Panc1 (cell line): ENCODE measurements at places on chromosomes 7 and 10. TPM values are rescaled to one million over a fixed set of nuclear protein-coding genes. Genes with fewer than 3 reads are reported as not detected.

DNA sequence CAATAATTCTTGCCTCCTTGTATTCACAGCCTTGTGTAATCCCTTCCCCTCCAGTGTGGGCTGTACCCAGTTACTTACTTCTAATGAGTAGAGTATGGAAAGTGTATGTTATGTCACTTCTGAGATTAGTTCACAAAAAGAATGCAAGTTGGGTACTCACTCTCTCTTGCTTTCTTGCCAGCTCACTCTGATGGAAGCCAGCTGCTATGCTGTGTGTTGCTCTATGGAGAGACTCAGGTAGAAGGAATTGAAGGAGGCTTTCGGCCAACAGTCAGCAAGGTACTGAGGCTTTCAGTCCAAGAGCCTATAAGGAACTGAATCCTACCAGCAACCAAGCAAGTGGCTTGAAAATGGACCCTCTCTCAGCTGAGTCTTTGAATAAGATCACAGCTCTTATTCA is 9.7 kb upstream of the BICC1 start:
- no peak for DNase-seq

DNA sequence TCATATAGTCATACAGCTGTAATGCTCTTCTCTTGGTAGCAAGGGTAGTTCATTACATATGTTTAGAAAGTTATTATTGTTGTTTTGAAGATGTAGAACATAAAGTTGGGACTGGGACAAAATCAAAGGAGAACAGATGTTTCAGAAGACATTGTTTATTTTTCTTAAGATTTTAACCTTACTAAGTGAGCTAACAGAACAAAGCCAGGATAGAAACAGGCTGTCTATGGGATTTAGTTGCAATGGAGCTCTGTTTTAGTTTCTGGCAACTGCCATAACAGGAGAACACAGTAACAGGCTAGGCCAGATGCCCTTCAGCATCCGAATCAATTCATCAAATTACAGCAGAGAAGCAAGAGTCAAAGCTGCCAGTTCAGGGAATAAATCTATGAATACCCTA is 382.4 kb downstream of the ARL4A start:
- DNase-seq, result no peak

GRCh38 chr7:20595971-20596370 is 19.5 kb upstream of the ABCB5 start:
- DNase-seq, result no peak

DNA sequence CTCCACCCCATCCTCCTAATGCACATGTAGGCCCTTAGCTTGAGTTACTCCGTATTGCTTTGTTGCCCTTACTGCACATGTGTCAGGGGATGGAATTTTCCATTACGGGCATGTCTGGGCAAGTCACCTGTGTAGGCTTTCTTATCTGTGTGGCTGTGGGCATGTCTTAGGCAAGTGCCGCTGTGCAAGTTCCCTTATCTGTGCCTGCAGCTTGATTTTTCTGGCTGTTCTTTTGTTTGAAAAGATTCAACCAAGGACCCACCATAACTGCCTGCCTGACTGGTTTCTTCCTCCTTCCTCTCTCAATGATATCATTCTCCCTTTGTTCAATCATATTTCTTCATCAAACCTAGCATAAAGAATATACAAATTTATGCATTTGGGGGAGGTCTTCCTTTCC is 88.5 kb downstream of the AKR1D1 start:
- no peak for DNase-seq

- no peak for DNase-seq
Observed at GRCh38 chr7:35007768-35008167, 29.5 kb downstream of the DPY19L1 start.

- DNase-seq, result peak; percentile 18
Observed at GRCh38 chr7:111424768-111425167, 137.5 kb downstream of the IMMP2L start.

The GHRHR gene
- total RNA-seq, result not detected

The ARHGEF35 gene
- 12.0 TPM for total RNA-seq
